ENCODE measurements at places on chromosomes 13 and 19.

DNA sequence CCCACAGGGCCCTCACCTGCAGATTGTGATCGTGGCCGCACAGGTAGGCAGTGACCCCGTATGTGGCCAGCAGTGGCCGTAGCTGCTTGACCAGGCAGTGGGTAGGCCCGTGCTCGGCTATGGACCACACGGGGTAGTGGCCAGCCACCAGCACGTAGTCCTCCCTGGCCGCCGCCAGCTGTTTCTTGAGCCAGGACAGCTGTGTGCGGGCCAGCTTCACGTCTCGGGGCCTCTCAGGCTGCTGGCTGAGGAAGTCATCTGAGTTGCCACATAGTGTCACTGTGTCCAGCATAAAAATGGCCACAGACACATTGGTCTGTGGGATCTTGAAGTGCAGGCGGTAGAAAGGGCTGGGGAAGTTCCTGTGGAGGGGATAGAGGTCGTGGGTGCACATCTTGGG lies 1.2 kb downstream of the ACP5 start:
- DNase-seq = no peak

DNA sequence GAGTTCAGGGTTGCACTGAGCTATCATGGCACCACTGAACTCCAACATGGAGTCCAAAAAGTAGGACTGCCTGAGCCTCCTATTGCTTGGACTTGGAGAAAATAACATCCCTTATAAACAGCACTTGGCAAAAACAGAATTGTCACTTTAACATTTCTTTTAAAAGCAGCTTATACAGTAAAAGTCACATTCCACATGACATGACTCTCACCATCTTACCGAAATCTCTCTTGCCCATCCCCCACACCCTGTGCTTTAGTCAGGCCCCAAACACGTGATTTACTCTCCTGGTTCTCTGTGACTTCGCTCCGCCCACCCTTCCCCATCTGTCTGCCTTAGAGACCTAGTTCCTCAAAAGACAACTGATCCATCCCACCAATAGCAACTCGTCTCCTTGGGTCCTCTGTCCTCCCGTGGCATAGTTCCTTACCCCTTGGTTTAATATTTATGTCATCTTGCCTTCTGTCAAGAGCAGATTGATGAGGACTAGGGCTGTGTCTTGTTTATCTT lies 4.6 kb downstream of the SAFB start:
- no peak for DNase-seq

- DNase-seq = no peak
Measured at GRCh38 chr13:75312884-75313520, 169.0 kb downstream of the TBC1D4 start.

- DNase-seq = no peak
Measured at GRCh38 chr13:112255550-112256120, 120.5 kb upstream of the SPACA7 start.

DNA sequence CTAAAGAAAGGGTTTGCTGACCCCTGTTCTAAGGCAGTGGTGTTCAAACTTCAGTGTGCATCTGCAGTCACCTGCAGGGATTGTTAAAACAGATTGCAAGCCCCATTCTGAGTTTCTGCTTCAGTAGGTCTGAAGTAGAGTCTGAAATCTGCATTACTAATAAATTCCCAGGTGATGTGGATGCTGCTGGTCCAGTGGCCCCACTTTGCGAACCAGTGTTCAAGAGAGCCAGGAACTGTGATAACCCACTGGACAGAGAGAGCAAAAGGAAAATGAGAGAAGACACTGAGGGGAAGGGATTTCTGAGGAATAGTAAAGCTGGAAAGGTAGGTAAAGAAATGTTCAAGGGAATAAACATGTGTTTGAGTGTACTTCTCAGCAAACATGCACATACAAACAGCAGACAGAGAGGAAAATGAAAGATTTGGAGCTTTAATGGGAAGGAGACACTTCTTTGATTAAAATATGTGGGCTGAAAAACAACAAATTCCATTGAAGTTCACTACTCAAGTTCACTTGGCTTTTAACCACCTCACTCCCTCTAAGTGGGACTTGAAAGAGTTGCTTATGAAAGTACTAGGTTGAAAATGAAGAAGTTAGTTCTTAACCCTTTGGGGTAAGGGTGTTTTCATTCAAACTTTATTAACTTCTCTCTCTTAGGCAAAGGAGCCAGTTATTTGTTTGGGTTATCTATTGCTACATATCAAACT lies 26.4 kb upstream of the FAM216B start:
- no peak for DNase-seq

GRCh38 chr19:21638776-21639175 lies 128.6 kb downstream of the ZNF100 start:
- peak; percentile 87 for DNase-seq

- DNase-seq = no peak
Measured at GRCh38 chr13:110294146-110294545, 12.8 kb downstream of the COL4A1 start.

DNA sequence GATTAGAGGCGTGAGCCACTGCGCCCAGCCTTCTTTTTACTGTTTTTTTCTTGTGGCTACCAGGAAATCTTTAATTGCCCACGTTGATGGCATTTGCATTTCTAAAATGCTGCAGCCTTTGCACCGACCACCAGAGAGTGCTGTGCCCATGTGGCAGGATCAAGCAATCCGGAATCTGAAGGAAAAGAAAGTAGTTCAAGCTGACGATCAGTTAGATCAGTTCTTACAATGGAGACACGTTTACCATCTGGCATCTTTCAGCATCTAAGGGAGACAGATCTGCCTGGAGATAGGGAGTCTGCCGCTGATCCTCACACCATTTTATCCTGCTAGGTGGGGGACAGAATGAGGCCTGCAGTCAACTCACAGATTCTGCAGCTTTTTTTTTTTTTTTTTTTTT lies 19.9 kb downstream of the TINCR start:
- no peak for DNase-seq

DNA sequence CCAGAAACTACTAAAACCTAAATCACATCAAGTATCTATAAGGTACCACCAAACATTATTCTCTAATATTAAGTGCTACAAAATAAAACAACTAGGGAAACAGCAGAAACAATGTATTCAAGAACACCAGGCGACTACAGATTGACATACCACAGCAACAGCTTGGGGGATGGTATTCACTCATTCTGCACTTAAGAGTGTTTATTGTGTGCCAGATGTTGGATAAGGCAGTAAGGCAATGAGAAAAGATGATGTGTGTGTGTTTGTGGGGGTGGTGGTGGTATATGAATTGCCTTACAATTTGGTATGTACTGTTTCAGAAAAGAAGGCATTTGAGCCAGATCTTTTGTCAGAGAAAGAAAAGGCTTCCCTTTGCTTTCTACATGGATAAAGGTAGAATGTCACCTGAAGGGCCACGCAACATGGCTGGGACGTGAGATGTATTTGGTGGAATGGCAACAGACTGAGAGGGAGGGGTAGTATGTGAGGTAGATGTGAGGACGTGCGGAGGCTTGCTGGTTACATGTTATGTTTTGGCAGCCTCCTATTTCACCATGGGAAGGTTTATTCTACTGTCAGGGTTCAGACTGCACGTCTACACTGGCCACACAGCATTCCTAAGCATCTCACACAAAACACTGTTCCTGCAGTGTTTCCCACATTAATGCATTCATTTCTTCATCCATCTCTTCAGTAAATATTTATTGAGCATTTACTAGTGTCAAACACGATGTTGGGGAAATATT lies 300.7 kb downstream of the KLF12 start:
- DNase-seq = no peak

- DNase-seq = no peak
Measured at GRCh38 chr19:33883859-33884519, 87.3 kb downstream of the KCTD15 start.

GRCh38 chr13:29935309-29935981 lies 85.0 kb upstream of the UBL3 start:
- DNase-seq = no peak

- DNase-seq = no peak
Measured at GRCh38 chr13:46374710-46375109, 12.3 kb downstream of the RUBCNL start.

- no peak for DNase-seq
Measured at GRCh38 chr19:6214881-6215541, 64.8 kb downstream of the MLLT1 start.

- no peak for DNase-seq
Measured at GRCh38 chr13:92592757-92593156, 633.9 kb upstream of the GPC6 start.

GRCh38 chr13:48318821-48319511 lies 15.4 kb downstream of the RB1 start:
- DNase-seq = no peak

- no peak for DNase-seq
Measured at GRCh38 chr13:110298505-110299282, 8.3 kb downstream of the COL4A1 start.

DNA sequence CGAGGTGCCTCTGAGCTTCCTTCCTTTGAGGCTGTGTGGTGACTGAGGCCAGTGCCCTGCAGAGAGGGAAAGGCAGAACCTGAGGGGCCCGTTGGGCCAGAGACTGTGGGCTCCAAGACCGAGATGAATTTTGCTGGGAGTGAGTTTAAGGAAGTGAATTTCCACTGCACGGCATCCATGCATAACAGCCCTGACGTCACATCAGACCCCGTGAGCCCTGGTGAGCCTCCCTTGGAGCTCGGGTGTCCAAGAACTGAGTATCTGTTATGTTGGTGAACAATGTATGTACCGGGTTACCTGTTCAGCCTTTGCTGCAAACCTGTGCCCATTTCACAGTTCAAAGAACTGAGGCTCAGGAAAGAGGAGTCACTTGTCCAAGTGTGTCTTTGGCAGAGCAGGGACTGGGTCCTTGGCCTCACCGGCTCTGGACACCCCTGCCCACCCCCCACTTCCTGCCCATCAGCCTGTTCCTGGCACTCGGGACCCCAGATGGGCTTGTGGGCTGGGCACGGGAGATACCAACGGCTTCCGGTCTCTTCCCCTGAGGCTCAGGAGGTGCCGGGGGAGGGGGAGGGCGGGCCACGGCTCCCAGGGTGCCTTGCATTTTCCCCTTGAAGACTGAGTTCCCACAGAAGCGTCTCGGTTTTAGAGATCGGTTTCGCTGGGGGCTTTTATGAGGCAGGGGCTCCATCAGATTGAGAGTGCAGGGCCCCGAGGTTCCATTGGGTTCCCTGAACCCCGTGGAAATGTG lies 33.7 kb downstream of the NFILZ start:
- no peak for DNase-seq

- DNase-seq = no peak
Measured at GRCh38 chr13:110317496-110318195, 10.6 kb downstream of the COL4A2 start.

DNA sequence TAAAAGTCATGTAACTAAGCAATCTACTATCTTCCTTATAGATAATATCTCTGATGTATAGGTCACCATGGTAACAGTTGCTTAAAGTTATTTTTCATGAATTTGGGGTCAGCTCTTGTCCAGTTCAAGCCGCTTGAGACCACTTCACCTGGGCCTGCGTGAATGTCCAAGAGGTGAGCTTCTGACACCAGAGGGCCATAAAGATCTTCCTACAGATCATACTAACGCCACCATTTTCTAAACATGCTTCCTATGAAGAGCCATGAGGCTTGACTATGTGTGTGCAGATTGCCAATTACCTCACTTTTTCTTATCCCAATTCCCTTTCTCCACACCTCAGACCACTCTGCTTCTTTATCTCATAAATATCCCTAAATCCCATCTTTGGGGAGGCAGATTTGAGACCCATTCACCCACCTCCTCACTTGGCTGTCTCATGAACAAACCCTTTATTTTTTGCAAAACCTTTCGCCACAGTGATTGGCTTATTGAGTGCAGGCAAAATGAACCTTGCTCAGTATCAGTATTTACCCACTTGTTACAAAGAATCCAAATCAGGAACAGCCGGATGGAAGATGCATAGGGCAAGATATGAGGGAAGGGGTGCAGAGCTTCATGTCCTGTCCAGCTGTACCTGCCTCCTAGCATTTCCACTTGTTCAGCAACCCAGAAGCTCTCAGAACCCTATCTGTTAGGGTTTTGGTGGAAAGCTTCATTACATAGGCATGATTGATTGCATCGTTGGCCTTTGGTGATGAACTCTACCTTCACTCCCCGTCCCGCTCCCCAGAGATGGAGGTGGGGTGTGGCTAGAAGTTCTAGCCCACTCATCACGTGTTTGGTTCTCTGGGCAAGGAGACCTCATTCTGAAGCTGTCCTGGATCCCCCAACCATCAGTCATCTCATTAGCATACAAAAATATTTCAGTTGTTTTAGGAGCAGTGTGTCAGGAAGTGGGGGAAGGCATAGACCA lies 34.2 kb downstream of the FAM187B start:
- DNase-seq = no peak

DNA sequence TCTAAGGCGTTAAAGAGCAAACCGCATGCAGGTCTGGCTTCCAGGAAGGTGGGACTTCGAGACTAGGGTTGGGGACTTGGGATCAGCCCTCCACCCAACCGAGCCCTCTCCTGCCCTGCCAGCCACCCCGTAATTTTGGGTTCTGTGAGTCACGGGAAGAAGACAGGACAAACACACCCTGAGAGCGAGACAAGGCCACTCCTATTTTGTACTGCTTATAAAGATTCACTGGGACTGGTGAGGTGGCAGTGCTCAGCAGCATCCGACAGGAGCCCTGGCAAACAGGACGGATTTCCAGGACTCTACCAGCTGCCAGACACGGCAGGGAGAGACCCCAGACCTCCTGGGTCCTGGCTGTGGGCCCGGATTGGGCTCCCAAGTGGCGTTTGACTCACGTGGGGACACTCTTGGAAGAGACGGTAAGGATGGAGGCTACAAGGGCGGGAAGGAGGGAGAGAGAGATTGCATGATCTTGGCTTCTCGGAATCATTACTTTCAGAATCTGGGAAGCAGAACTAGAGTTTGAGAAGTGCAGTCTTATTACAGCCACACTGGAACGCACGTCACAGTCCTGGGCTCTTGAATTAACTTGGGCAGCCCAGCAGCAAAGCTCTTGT lies at the start of gene C5AR2:
C5AR2 (plus strand) TSS at position 245 of the 617 bp plus-strand sequence. CDS start 8,625 bp downstream, outside the sequence.
- DNase-seq = no peak

- DNase-seq = no peak
Measured at GRCh38 chr13:24650161-24650560, 30.0 kb upstream of the ATP12A start.

DNA sequence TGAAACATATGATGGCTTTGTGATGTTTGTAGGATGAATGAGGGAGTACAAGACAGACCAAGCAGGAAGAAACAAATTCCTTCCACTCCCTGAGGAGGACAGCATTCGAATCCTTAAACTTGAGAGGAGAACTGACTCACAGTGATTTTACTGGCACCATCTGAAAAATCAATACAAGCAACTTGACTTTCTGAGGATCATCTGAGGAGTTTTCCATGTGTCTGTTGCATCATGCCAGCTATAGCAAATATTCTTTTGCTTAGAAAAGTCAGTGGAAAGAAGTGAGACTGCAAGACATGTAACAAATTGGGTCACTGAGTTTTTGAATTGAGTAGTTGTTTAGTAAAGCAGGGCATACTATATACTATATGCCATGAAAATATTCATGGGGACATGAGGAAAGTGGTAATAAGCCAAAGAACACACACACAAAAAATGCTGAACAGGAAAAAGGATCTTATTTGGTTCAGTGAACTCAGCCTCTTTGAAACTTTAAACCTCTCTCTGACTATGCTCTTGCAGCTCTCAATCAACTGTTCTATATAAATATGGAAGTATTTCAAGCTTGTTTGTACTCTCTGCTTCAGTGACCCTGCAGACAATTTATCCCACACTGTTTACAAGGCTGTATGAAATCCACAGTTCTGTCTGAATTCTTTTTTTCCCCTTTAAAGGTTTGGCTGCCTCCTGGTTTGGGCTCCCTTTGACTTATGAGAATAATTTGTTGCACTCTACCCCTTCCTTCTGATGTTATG lies 35.5 kb downstream of the SERTM1 start:
- DNase-seq = no peak

All from cerebellar nuclear complex (tissue), 1 donor.